ENCODE measurements at places on chromosomes 3 and 15.

GRCh38 chr3:155106119-155106518 lies 26.0 kb downstream of the MME start:
- no peak for DNase-seq

GRCh38 chr3:174101244-174101643 lies 703.7 kb downstream of the NLGN1 start:
- no peak for DNase-seq

- DNase-seq: no peak
Observed at GRCh38 chr3:108406661-108407206, 103.7 kb downstream of the MYH15 start.

GRCh38 chr3:11465744-11466616 lies 177.7 kb downstream of the VGLL4 start:
- no peak for DNase-seq

DNA sequence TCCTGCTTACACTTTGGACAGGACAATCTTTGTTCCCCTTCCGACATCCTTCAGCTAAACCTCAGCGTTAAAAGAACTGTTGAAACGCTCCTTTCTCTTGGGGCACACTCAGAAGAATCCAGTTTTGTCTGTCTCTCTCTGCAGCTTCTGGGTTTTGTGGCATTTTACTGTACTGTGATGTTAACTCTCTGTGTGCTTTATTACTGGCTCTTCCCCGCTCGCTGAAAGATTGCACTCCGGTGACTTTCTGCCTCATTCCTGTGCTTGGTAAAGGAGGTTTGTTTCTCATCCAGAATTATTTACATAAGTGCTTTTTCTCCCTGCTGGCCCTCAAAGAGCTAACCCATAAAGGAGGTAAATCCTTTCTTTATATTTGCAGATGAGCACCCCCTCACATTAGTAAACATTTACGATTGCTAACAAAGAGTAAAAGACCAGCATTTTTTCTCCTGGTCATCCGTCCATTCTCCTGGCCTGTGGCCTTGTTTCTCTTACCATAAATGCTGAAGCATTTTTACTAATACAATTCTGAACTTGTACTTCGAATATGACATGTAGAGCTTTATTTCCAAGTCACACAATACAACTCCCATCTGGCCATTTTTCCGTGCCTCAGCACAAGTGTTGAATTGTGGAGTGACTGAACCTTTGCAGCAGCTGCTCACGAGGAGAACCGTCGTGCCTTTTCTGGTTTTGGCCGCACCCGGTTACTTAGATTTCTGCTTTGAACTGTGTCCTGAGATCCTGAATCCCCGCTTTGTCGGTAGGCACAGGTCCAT lies 69.3 kb upstream of the RPL35A start:
- DNase-seq: no peak

GRCh38 chr15:41502795-41503668 lies 9.4 kb downstream of the ITPKA start:
- no peak for DNase-seq

- no peak for DNase-seq
Observed at GRCh38 chr15:24823473-24823872, 131.3 kb upstream of the SNRPN start.

- no peak for DNase-seq
Observed at GRCh38 chr3:196016485-196016884, 65.4 kb downstream of the TFRC start.

DNA sequence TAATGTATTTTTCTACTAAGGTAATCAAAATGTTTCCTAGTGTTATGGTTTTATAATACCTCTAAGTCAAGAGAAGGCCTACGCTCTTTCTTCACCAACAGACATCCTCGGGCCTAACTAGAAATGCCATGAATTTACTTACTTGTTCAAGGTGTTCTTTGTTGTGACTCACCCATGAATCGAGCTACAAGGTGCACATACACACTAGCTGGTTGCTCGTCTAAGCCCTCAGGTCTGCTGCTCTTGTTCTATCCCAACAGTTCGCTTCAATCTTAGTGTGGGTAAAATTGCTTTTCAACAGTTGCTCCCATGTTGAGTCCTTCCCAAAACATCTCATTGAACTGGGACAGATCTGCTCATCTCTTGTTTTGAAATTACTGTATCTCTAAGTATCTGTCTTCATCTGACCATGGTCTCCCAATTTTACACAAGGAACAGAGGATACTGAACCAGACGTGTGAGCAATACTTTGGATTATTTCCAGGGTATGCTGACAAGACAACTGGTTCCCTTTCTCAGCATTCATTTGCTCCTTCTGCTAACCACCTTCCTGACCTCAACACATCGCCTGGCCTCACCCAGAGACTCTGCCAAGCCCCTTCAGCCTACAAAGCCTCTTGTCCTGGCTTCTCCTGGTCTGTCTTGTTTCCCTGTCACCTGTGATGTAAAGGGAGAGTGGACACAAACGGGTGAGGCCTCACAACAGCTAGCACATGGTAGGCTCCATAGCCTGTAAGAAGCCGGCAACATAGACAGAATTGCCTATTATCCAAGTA lies 84.2 kb downstream of the NEDD4 start:
- DNase-seq: no peak

GRCh38 chr3:176190755-176191154 lies 1006.5 kb downstream of the TBL1XR1 start:
- no peak for DNase-seq

GRCh38 chr15:89352476-89352875 lies 17.9 kb upstream of the POLG start:
- no peak for DNase-seq

DNA sequence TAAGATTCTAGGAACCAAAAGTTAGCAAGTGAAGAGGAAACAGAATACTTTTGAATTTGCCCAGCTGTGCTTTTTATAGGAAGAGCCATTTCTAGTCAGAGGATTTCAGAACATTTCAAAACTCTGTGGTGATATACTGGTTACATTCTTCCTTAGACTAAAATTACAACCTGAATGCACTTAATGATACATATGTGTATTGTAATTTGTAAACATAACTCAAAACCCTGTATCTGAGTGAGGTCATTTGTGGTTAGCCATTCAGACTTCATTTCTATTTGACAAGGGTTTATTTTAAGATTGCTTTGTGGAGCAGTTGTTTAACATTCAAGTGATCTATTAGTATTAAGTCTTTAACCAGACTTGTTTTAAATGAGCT lies 59.4 kb upstream of the TRIM71 start:
- DNase-seq: no peak

DNA sequence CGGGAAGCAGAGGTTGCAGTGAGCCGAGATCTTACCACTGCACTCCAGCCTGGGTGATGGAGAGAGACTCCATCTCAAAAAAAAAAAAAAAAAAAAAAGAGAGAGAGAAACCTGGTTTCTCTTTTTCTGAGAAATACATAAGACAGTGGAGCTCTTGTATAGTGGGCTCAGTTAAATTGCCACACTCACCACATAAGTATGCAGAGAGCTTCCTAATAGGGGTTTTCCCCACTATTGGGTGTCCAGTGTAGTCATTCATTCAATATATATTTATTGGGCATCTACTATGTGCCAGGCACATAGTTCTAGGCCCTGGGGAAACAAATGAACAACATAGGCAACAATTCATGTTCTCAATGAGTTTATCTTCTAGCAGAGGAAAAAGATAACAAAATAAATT lies 48.9 kb upstream of the FMN1 start:
- DNase-seq: no peak

DNA sequence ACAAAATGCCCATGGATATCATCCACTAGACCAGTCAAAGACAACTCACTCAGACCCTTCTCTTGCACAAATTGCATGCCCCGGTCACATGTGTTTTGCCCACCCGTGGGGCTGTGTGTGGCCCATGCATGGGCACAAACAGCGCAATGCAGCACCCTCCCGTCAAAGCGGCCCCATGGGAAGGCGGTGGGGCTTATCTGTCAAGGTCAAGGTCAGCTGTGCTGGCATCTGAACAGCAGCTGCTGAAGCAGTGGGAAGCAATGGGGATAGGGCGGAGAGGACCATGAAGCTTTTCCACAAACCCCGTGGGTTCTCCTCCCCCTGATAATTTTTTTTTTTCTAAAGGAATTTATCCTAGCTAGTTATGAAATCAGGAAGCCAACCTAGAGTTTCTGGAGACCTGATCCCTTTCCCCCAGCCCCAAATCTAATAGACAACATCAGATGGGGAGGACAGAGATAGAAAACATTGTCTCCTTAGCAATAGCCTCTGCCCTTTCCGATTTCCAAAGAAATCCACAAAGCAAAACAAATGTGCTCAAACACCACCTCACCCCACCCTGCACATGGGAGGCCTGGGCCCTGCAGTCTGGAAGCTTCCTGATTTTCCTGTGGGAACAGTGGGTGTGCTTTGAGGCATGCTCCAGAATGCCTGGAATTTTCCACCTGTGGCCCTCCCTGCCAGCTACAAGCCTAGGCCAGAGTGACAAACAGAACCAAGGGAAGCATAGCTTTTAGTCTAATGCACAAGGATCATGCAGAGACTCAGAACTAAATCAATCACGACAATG lies 84.4 kb downstream of the BDH1 start:
- DNase-seq: no peak

DNA sequence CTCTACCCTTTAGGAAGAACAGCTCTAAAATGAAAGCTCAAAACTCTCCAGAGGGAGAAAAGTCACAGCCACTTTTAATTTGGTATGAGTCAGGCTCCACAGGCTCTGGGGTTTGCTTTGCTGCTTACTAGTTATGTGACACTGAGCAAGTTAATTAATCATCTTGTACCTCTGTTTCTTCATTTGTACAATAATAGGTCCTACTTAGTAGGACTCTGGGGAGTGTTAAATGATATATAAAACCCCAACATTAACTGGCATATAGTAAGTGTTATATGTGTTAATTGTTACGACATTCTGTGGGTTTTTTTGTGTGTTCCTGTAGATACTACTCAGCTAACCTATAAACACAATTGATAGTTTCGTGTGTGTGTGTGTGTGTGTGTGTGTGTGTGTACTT lies 6.6 kb downstream of the ACKR2 start:
- no peak for DNase-seq

DNA sequence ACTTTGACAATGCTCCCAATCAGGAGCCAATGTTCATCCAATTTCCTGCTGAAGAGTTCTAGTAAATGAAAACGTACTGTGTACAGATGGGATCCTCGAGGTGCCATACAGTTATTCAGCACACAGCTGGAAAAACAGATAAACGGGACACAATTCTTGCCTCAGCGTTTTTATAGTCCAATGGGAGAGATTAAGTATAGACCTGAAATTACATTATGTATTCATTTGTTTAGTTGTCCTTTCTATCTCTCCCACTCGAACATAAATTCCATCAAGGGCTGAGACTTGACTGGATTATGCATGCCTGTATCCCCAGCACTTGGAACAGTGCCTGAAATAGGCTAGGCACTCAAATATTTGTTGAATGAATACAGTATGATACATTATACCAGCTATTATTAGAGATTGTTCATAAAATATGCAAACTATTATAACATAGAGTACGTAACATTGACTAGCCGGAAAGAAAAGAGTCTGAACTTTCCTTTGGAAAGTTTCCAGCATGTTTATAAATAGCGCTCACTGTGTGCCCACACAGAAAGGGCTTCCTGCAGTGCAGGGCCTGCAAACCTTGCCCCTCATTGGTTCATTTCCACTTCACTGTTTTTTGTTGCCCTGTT lies 27.4 kb upstream of the SNTN start:
- no peak for DNase-seq

All from activated naive CD4-positive, alpha-beta T cell treated with Interleukin-2 at 50 U/mL for 16 hours (primary cell).